ENCODE measurements at places on chromosomes 13 and 19.
A peak's percentile ranks its signal among the peaks of the same experiment; 100 is the strongest.

DNA sequence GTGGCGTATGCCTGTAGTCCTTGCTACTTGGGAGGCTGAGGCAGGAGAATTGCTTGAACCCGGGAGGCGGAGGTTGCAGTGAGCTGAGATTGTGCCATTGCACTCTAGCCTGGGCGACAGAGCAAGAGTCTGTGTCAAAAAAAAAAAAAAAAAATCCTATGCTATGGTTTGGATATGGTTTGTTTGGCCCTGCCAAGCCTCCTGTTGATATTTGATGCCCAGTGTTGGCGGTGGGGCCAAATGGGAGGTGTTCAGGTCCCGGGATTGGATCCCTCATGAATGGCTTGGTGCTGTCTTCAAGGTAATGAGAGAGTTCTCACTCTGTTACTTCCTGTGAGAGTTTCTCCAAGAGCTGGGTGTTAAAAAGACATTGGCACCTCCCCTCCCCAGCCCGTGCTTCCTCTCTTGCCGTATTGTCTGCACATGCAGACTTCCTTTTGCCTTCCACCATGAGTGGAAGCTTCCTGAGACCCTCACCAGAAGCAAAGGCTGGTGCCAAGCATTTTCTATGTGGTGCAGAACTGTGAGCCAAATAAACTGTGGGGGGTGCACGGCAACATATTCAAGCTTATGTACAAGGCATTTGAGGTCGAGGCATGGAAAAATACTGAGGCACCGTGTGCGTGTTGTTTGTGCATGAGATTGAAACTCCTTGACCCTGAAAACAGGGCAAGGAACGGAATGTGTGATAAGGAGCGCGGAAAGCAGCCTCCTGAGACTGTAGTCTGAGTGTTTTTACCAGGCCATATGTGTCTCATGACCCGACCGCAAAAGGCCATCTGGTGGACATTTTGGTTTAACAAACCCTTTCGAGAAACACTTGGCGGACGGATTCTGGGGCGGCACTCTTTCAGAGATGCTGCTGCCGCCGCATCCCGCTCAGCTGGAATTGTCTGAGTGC, 7.3 kb downstream of the SIGLEC9 start:
- DNase-seq: peak; percentile 79

DNA sequence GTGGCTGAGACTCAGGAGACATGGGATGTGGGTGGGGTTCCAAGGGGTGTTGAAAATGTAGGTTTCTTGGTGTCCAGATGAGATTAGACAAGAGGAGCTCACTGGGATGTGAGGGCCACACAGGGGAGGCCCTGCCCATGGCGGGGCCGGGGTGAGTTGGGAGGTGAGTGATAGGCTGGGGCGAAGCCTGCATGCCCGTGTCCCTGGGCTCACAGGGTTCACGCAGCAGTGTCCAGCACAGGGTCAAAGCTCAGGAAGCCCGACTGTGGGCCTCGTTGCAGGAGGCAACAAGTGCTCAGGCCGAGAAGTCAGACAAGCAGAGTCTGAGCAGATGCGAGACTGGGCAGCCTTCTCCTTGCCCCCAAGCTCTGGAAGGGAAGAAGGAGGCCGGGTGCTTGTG, 27.2 kb downstream of the CCDC8 start:
- DNase-seq: no peak

GRCh38 chr19:1914826-1915341, 9.7 kb downstream of the ADAT3 start:
- DNase-seq: no peak

DNA sequence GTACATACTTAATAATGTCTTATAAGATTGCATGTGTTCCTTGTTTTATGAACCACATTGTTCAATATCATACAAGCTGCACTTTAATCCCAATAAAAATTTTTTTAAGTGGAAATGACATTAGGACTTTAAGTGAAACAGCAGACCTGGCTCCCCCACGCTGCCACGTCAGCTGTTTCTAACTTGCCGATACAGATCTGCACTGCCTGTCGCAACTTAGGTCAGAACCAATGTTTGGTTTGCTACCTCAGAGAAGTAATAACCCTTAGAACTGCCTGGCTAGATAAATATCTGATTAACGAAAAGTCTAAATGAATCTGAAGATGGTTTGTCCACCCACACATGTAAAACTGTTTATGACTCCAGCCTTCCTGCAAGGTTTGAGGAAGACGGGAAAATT, 327.5 kb upstream of the DACH1 start:
- DNase-seq: no peak

DNA sequence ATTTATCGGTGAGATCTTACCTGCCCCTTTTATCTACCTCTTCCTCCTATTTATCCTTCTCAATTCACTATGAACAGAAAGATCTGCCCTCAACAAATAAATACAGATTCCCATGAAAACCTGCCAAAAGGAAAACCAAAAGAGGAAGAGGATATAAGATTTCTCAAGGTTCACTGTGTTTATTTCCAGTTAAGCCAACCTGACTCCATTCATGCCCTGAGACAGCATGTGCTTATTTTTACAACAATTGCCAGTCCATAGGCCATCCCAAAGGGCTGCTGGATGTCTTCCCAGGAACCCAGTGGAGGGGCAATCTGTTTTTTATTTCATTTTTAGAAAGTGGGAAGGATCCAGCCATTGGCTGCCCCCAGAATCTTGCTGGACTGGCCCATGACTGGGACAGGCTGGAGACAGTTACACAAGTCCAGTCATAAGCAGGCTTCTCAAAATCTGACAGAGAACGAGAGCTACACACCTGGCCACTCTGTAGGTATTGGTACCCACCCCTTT, 209.1 kb downstream of the IRS2 start:
- DNase-seq: no peak

GRCh38 chr13:83620530-83621220, 261.6 kb downstream of the SLITRK1 start:
- peak; percentile 4 for DNase-seq

DNA sequence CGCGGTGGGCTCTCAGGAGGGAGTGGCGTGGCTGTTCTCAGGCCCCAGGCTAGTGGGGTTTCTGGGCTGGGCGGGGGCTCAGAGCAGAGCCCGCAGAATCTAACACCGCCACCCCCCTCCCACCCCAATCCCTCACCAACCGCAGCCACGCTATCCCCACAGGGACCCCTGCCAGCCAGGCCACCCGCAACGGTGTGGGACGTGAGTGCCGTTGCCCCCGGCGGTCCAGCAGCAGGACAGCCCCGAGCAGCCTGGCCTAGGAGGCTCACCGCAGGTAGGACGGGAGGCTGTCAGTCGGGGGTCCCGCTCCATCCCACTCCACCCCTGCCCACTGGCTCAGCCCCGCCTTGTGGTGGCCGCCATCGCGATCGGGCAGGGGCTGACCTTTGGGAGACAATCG, at the start of gene NTN5:
Gene NTN5, minus strand, starts transcription at position 24 of the 400 bp plus-strand sequence. CDS start 2,031 bp downstream, outside the sequence.
- no peak for DNase-seq

- DNase-seq: no peak
Observed at GRCh38 chr13:97248243-97248642, 26.1 kb downstream of the MBNL2 start.

GRCh38 chr19:53537121-53537520, 824 bp upstream of the ZNF331 start:
- no peak for DNase-seq

DNA sequence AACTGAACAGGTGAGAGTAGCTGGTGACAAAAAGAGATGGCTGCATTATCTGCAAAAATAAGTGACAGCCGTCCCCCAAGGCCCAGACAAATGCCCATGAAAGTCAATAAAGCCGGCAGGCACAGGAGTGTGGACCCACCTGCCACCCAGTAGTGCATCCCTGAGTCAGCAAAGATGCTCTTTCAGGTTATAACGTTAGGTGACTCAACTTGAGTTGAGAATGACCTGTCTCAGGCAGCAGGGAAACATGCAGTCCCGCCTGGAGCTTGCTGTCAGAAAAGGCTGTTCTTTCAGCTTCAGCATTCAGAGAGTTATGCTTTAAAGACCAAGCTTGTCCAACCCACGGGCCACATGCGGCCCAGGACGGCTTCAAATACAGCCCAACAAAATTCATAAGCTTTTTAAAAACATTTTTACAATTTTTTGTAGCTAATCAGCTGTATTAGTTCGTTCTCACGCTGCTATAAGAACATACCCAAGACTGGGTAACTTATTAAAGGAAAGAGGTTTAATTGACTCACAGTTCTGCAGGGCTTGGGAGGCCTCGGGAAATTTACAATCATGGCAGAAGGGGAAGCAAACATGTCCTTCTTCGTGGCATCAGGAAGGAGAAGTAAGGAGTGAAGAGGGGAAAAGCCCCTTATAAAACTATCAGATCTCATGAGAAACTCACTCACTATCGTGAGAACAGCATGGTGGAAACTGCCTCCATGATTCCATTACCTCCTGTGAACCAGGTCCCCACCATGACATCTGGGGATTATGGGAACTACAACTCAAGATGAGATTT, 110.4 kb downstream of the RAB20 start:
- no peak for DNase-seq

DNA sequence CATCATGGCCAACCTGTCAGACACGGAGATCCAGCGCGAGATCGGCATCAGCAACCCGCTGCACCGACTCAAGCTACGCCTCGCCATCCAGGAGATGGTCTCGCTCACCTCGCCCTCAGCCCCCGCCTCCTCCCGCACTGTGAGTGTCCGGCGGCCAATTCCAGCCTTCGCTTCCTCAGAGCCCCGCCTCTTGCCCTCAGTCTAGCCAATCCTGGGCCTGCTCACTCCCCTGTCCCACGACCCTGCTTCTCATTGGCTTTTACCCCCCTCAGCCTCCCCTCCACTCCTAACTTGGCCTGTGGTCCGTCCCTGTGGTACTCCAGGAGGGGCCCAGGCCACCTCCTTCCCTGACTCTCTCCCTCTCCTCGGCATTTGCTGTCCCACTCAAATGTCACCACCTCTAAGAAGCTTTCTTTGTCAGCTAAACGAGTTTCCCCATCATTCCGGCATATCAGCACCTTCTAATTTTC, 12.3 kb downstream of the HRC start:
- DNase-seq: peak; percentile 90

GRCh38 chr13:70051531-70051930, 56.1 kb upstream of the ATXN8OS start:
- no peak for DNase-seq

DNA sequence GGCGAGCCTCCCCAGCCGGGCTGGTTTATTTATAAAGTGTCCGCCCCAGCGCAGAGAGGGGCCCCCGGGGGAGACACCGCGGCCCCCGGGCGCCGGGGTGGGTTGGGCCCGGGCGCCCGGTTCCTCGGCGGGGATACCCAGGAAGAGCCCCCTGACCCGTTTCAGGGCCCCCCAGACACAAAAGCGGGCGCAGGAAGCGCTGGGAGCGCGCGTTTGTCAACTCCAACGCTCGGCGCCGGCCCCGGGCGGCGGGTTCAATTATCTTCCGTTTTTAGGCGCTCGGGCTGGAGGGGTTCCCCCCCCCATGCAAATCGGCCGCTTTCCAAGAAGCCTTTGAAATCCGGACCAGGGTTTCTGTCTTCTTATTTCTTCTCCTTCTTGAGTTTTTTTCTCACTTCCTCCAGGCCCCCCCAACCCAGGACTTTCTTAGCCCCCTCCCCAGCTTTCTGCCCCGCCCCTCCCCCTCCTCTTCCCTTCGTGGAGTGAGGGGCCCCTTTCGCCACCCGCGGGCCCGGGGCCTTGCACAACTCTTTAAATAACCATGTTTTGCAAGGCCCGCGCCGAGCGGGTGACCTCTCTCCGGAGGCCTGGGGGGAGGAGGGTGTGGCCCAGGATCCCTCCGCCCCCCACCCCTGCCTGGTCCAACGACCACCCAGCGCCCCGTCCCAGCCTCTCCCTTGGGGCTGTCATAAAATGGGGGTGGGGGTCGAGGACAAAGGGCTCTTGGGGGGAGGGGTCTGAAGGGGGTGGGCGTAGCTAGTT, 935 bp downstream of the ARID3A start:
- DNase-seq: peak; percentile 28

DNA sequence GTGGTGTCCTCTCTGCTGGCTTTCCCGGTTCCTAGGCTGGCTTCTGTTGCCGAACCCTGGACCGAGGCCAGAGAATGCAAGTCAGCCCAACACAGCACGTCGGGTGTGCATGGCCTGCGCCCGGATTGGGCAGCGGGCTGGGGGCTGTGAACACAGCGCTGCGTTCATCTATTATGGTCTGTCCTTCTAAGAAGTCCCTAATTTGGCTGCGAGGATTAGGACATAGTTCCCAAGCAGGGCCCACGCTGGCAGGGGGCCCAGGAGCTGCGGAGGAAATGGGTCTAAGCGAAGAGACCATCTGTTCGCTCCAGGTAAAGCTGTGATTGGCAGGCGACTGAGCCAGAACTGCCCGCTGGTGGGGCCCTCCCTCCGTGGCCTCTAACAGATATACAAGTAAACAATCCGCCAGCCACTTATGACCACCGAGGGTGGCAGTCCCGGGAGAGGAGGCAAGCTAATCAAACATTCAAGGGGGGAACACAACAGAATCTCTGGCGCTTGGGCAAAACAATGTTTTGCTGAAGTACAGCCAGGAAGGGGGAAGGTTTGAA, 6.0 kb downstream of the SYCE2 start:
- DNase-seq: no peak

DNA sequence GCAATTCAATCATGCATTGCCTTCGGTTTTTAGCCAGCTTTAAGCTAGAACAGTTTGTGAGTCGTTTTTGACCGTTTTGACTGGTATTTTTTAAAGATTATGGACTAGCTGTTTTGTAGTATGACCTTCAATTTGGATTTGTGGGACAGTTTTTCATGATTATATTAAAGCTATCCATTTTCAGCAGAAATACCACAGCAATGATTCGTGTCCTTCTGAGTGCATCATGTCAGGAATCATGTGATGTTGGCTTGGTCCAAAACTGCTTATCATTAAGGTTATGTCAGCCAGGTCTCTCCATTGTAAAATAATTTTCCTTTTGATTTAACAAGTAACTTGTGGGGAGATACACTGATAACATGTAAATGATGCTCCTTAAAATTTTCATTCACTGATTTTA, 229.0 kb downstream of the POSTN start:
- peak; percentile 47 for DNase-seq

GRCh38 chr13:29318741-29319140, 276.7 kb downstream of the SLC7A1 start:
- DNase-seq: no peak

DNA sequence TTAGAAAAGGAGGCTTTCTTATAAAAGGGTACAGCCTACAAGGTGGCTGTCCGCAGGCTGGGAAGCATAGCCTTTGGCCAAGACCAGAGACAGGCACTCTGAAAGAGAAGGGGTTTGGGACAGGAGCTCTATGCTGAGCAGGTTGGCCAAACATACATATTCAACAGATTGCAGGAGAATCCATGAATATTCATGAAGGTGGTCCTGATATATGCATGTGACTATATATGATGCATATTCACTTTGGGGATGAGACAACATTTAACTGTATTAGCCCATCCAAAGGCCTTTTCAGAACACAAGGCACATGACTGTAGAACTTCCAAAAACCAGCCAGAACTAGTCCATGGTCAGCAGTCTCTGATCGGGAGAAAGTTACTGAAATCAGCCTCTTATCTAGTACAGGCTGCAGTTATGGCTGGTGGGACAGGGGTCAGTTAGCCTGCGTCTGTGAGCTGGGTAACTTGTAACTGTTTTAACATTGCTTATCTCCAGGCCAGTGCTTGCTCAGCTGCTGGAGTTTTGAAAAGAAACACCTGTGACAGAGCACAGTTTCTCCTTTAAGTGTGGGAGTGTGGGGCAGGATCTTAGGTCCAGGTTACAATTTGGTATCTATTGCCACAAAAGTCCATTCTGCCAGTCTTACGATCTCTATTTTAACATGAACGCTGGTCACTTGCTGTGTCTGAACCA, 924.2 kb downstream of the UQCRFS1 start:
- DNase-seq: no peak

- DNase-seq: peak; percentile 58
Observed at GRCh38 chr19:36060430-36060829, 5.7 kb downstream of the WDR62 start.
